Left ventricle myocardium superior (tissue), 1 donor: ENCODE measurements at places on chromosomes 11 and 22.

DNA sequence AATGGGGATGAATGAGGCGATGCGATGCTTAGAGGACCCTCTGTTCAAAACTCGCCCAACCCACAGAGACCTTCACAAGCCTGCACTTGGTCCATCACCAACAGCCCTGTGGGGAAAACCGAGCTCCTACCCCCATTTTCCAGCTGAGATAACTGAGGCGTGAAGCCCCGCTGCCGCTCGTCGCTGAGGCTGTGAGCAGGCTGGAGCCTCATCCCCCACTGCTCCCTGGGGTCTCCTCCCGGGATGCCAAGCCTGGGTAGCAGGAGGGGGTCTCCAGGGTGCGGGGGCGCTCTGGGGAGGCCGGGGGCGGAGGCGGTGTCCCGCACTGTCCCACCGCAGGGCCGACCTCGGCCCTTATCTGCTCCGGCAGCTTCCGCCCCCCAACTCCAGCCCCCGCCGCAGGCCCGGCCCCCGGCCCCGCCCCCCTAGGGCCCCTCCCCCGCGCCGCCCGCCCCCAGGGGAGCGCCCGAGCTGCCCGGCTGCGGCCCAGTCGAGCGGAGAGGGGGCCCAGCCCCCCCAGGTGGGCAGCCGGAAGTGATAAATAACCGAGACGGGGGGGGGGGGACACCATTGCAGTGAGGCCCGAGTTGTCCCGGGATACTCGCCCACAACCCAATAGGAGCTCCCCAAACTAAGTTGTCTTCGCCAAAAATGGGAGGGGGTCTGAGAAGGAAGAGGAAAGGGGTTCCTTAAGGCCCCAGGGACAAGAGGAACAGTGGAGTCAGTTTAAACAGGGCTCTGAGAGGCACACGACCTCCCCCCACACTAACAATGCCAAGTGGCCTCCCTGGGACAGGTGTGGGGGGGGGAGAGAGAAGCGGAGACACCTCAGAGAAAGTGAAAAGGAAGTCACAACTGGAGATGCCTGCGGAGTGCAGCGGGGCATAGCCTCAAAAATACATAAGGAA lies 8.3 kb upstream of the SLC39A13 start:
- peak; percentile 65 for DNase-seq

- DNase-seq: peak; percentile 32
Measured at GRCh38 chr22:20084547-20085413, 4.7 kb downstream of the DGCR8 start.

GRCh38 chr11:108019870-108020540 lies 11.3 kb downstream of the CUL5 start:
- DNase-seq: no peak

- DNase-seq: no peak
Measured at GRCh38 chr22:46272762-46273431, 5.1 kb downstream of the TTC38 start.

- DNase-seq: no peak
Measured at GRCh38 chr11:69878144-69878883, 59.1 kb upstream of the FGF3 start.

DNA sequence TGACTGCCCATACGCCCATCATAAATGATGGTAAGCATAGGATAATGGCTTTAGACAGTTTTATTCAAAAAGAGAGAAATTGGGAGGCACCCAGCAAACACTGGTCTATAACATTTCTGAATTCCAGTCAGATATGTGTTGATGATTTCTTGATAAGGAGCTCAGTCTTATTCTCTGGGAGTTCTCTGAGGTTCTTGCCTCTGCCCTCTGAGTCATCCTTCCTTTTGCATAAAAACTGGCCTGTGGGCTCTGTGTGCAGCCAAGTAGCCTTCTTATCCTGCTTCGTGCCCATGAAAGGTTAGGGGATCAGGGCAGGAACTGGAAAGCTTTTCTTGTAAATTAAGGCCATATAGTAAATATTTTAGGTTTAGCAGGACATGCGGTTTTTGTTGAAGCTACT lies 48.9 kb downstream of the FAR1 start:
- DNase-seq: no peak

GRCh38 chr11:130423541-130424142 lies 4.8 kb downstream of the ADAMTS8 start:
- no peak for DNase-seq

DNA sequence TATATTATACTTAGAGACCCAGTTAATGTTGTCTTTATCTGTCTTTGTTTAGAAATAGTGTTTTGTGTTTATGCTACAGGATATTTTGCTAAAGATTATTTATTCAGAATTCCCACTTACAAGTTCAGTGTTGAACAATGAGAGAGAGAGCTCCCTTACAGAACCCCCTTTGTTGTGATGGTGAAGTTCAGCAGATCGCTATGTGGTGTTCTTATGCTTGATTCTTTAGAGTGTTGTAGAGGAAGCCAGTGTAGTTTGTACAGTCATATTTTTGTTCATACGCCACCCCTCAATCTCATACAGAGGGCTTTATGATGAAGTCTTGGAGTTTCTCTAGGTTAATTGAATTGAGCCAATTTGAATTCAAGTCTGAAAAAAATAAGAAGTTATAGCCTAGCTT lies 150.2 kb downstream of the TMEM135 start:
- no peak for DNase-seq

- DNase-seq: no peak
Measured at GRCh38 chr11:92626624-92627023, 342.8 kb upstream of the MTNR1B start.

- DNase-seq: no peak
Measured at GRCh38 chr11:6636480-6636879, 17.3 kb upstream of the TPP1 start.

DNA sequence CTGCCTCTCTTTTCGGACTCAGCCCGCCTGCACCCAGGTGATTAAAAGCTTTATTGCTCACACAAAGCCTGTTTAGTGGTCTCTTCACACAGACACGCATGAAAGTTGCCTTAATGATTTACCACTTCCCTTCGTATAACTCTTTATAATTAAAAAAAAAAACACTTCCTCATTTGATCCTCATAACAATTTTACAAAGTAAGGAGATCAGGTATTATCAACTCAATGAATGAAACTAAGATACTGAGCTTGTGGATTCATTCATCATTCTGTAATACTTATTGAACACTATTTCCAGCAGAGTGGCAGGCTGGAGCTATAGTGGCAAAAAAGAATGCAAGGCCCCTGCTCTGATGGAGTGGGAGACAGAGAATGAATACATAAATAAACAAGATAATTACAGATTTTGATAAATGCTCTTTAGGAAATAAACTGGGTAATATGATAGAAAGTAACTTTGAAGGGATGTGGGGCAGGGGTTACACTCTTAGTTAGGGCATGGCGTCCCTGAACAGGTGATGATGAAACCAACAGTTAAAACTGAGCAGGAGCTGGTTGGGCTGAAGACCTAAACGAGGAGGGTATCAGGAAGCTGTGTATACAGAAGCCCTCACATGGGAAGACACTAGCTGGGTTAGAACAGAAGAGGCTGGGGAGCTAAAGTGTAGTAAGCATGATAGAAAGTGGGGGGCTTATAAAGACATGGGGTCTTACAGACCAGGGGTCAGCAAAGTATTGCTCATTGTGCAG lies 5.4 kb upstream of the CRTAM start:
- no peak for DNase-seq

- peak; percentile 71 for DNase-seq
Measured at GRCh38 chr11:6586434-6587359, 16.7 kb downstream of the RRP8 start.

DNA sequence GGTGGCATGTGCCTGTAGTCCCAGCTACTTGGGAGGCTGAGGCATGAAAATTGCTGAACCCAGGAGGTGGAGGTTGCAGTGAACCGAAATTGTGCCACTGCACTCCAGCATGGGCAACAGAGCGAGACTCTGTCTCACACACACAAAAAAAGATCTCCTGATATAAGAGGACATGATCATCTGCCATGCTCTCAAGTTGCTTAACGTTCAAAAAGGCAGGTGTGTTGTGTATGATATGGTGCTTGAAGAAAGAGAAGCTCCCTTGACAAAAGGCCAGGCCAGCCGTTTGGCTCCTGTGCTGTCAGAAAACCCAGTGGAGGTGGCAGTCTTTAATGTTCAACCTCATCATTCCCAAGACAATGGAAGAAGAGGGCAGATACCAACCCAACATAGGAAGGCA lies 117.3 kb upstream of the PLET1 start:
- DNase-seq: no peak

DNA sequence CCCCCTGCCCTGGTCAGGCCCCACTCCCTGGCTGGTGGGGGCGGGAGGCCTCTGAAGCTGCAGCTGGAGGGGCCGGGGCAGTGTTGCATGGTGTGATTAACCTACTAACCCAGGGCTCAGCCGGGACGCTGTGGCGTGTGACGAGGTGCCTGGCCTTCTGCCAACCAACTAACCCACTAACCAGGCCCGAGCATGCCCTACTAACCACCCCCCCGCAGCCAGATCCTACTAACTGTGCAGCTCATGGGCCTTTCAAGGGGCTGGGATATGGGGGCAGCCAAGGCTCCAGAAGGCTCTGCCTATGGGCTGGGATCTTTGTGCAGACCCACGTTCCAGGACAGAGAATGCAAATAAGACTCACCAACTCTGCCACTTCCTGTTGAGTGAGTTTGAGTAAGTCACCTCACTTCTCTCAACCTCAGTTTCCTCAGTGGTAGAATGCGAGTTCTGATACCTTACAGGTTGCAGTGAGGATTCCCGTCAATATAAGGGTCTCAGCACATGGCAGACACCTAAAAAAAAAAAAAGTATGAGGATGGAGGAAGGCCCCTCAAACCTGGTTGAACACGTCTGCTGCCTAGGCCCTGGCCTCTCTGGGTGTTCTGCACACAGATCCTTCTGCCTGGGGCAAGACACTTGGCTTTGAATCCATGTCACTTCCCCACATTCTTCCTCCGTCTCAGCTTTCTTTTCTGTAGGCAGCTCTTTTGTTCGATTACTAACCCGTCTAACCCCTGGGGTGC lies 14.1 kb downstream of the MIAT start:
- peak; percentile 45 for DNase-seq

DNA sequence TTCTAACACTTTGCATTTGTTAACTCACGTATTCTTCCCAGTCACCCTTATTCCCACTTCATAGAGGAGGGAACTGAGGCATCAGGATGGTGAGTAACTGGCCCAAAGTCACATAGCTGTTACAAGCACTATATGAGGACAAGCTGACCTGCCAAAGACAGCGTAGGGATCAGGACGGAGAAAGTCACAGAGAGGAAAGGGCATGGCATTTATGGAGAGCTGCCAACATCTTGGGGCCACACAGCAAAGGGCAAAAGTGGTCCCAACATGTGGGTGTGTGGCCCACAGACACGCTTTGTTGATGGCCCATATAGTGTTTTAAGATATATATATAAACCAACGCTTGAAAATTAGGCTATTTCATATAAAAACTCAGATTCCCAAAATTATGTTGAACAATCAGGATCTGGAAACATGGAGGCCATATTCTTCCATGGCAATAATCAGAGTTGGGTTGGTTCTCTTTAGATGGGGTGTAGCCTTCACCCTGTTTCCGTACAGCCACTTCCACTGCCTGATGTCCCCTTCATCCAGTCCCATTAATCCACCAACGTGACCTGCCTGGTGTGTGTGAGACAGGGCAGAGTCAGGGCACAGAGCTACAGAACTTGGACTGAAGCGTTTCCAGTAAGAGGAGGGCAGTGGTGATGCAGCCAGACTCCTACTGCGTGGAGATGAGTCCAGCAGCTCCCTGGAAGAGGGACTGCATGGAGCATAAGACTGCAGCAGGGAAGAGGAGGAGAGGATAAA lies 39.9 kb upstream of the CD5 start:
- DNase-seq: no peak

GRCh38 chr11:111675891-111676290 lies 73.6 kb downstream of the SIK2 start:
- no peak for DNase-seq

DNA sequence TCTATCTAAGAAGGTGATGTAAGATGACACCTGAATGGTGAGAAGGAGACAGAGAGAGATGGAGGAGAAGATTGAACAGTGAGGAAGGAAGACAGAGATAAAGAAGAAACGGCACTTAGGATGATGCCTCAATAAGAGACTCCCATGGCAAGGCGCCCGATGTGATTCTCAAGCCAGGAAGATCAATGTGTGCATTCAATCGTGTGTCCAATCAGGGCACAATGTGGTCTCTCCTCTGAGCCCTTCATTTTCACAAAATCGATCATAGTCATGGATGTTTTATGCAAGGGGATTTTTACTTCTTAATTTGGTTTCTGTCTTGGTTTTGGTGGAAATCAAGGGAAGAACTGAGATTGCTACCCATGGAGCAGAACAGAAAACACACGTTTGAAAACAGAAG lies 19.9 kb upstream of the TMPRSS13 start:
- no peak for DNase-seq

DNA sequence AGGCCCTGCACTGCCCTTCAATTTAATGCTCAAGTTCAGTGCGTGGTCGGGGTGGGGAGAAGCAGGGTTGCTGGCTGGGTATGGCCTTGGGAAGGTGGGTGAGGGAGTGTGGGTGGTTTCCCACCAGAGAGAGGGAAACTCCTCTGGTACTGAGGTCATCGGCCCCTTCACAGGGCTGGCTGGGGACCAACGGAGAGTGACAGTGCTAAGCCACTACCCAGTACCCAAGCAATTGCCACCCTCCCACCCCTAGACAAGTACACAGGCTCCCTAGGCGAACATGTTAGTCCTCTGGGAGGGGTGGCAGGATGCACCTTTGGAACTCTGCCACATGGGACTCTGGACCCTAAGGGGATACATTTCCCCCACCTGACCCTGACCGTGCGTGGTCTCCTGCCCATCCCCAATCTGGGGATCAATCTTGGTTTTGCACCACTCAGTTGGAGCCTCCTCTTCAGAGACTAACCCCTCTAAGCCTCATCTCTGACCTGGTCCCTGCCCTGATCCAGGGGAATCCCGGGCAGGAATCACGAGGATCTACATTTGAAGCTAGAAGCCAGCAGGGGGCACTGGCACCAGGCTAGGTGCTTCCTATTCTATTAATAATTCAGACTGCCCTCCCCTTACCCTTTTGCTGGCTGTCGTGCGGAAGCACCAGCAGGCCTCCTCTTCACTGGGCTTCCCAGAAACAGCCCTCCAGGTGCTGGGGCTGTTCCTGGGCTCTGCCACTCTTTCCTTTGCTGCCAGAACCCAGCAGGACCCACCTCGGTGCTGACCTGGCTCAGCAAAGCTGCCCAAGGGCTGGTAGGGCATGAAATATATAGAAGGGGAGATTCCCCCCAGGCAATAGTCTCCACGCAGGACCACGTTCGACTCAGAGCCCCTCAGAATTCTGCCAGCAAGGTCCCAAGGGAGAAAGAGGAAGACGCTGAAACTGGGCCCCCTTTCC lies 377.7 kb downstream of the TENM4 start:
- no peak for DNase-seq

GRCh38 chr11:61417670-61418069 lies 12.1 kb downstream of the CPSF7 start:
- DNase-seq: no peak

DNA sequence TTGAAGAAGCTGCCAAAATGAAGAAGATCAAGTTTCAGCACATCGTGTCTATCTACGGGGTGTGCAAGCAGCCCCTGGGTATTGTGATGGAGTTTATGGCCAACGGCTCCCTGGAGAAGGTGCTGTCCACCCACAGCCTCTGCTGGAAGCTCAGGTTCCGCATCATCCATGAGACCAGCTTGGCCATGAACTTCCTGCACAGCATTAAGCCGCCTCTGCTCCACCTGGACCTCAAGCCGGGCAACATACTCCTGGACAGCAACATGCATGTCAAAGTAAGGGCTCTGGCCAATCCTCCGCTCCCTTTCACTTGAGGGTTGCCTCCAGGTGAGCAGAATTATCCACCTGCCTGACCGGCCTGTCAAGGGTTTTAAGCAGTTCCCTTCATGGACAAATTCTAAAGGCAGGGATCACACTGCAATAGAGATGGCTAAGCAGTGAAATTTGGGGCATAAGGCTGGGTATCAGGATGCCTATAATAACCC lies 6.0 kb downstream of the ANKK1 start:
- DNase-seq: no peak
